KBM-7 (cell line): ENCODE measurements at places on chromosomes 11 and 22.
A peak's percentile ranks its signal among the peaks of the same experiment; 100 is the strongest.

- DNase-seq: no peak
Measured at GRCh38 chr11:2522631-2523255, 77.9 kb downstream of the KCNQ1 start.

DNA sequence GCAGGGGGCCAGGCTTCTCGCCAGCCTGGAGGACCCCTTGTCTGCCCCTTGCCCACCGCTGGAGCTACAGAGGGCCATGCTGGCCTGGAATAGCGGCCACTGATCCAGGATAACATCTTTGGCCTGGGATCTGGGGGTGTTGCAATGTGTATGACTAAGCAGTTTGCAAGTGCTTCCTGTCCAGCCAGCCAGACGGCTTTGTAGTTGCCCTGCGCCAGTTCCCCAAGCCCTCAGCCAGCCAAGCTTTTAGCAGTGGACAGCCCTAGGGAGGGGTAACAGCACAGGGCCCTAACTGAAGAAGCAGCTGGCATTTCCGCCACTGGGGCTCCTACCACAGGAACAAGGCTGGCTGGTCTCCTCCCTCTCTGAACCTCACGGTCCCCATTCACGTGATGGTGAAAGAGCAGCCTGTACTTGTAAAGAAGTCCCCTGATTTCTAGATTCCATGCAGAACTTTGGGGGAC is 32.1 kb downstream of the UQCR10 start:
- DNase-seq: peak; percentile 36

DNA sequence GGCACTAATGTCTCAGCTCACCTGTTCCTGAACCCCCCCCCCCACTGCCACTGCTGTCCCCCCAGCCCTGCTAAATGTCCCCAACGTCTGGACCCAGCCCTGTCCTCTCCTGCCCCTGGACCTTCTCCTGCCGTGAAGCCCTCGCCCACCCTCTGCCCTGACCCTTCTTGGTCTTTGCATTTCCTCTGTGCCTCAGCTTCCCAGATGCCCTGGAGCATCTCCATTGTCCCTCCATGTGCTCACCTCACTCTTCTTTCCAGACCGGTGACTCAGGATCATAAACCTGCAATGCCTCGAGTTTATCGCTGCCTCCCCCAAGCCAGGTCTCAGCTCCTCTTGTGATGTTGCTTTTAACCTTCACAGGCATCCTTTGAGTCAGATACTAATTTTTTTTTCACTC is 416.4 kb downstream of the BRD1 start:
- no peak for DNase-seq

DNA sequence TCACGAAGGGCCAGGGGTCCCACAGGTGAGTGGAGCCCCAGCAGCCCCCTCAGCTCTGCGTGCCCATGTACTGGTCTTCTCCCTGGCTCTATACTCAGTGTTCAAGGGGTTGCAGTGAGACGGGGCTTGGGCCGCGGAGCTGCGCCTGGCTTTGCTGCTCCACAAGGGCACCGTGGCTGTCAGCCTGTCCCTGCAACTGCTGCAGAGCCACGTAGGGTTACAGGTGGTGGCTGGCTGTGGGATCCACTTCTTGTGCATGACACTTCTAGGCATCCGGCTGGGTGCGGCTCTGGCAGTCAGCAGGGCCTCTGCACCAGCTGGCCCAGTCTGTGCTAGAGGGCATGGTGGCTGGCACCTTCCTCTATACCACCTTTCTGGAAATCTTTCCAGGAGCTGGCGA is 14.3 kb downstream of the MTFP1 start:
- no peak for DNase-seq

- peak; percentile 9 for DNase-seq
Measured at GRCh38 chr11:102760344-102761035, 19.9 kb downstream of the MMP10 start.

- DNase-seq: no peak
Measured at GRCh38 chr22:49586244-49586748, 241.4 kb downstream of the BRD1 start.

DNA sequence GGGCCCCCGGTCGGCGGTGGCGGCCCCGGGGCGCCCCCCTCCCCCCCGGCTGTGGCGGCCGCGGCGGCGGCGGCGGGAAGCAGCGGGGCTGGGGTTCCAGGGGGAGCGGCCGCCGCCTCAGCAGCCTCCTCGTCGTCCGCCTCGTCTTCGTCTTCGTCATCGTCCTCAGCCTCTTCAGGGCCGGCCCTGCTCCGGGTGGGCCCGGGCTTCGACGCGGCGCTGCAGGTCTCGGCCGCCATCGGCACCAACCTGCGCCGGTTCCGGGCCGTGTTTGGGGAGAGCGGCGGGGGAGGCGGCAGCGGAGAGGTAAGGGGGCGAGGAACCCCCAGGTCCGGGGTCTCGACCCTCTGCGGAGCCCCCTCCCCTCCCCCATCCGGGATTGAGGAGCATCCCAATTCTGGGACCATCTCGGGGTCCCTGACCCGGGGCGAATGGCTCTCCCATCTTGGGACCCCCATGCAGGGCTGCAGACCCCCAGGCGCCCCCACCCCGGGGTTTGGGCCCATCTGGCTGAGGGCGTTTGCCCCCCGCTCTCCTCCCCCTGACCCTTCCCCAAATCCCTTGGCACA is 431 bp downstream of the KMT2A start:
- no peak for DNase-seq

DNA sequence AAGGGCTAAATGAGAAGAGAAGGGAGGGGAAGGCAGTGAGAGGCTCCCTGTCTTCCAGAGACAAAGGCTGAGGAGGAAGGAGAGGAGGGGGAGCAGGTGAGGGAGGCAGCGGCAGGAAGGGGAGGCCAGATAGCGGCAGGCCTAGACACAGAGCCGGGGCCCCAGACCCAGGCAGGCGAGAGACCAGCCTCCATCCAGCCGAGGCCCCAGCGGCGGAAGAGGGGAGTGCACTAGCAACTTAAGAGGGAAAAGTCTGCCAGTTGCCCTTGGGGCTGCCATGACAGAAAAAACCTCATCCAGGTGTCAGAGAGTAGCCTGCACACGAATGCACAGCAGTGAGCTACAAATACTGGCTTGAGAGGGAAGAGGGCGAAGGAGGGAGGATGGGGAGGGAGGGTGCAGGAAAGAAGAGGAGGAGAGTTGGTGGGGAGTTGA is 46.7 kb downstream of the IGLL1 start:
- peak; percentile 38 for DNase-seq

- DNase-seq: no peak
Measured at GRCh38 chr11:23425381-23425780, 565.1 kb upstream of the CCDC179 start.

DNA sequence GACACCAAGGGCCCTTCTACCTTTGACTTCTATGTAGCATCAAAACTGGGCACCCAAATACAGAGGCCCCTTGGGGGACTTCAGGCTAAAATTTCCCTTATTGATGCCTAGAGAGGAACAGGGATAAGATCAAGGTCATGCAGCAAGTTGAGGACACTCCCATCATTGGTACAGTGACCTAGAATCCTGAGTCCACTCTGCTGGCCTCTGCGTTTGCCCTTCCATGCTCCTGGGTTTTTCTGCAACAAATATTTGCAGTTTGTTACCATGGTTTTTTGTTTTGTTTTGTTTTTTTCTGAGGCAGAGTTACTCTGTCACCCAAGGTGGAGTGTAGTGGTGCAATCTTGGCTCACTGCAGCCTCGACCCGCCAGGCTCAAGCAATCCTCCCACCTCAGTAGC is 64.2 kb downstream of the THAP12 start:
- no peak for DNase-seq

- peak; percentile 64 for DNase-seq
Measured at GRCh38 chr11:48172818-48173609, 43.6 kb upstream of the OR4B1 start.

DNA sequence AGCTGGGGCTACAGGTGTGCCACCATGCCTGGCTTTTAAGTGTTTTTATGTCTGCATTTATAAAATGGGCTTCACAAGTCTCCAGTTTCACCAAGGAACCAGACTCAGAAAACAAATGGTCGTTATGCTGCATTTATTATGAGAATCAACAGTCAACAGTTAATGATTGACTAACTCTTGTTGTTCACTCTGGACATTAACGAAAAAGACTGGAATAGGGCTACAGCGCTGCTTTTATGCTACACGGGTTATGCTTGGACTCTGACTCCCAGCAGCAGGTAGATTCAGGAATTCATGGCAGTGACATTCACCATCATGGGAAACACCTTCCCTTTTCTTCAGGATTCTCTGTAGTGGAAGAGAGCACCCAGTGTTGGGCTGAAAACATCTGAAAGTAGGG is 44.4 kb upstream of the CHKA start:
- DNase-seq: no peak

- no peak for DNase-seq
Measured at GRCh38 chr11:15875393-15875792, 481.0 kb downstream of the SOX6 start.
